ENCODE measurements at places on chromosomes 7 and 10.

DNA sequence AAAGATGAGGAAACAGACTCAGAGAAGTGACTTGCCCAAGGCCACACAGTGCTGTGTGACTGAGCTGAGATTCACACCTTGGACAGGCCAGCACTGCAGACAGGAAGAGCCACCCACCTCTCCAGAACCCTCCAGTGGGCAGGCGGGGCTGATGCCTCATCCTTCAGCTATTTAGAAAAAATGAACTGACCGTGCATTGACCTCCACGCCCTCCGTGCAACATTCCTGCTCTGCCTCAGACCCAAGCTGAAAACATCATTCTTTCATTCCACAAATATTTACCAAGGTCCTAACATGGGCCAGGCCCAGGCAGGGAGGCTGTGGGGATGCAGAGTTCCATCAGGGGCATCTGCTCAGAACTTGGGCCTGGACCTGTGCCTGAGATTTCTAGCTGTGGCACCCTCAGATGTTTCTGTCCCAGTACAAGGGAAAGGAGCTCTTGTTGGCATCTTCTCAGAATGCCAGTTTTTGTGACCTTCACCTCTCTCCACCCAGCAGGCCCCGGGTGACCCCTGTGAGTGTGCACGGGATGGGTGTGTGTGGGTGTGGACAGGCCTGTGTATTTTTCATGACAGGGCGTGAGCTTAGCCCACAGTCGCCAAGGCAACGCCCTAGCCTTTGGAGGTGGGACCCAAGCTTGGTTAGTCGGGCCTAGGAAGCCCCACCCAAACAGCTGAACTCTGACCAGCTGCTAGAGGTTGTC lies 6.5 kb downstream of the VSIR start:
- no peak for DNase-seq

GRCh38 chr7:48286836-48287235 lies 115.6 kb downstream of the ABCA13 start:
- no peak for DNase-seq

- no peak for DNase-seq
Measured at GRCh38 chr7:91085175-91085574, 179.1 kb upstream of the FZD1 start.

DNA sequence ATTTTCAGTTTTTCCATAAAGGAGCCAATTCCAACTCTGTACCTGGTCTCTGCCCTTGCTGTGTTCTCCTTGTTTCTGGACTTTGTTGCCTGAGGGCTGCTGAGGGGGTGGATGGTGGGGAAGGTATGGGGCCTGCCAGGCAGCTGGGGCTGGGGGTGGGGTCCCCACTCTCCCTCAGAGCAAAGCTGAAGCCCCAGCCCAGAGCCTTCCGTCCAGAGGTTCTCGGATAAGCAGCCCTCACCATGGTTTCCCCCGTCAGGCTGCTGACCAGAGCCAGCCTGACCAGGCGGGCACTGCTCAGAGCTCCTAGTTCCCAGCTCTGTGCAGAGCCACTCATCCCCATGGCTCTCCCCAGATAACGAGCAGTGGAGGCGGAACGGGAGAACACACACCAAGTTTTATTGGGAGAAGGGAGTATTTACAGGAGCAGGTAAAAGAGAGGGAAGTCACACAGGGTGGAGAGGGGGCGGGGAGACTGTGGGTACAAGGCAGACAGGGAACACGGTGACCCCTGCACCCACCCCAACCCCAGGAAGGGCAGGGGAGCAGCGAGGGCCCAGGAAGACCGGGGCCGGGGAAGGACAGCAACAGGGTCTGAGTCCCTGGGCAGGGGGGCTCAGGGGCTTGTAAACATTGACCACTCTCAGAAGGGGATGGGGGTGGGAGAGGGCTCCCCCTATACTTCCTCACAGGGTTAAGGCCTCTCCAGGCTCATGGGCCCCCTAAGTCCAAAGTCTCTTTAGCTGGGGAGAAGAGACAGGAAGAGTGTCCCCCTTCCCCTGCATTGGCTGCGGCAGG lies 5.8 kb downstream of the GNB2 start:
- no peak for DNase-seq

DNA sequence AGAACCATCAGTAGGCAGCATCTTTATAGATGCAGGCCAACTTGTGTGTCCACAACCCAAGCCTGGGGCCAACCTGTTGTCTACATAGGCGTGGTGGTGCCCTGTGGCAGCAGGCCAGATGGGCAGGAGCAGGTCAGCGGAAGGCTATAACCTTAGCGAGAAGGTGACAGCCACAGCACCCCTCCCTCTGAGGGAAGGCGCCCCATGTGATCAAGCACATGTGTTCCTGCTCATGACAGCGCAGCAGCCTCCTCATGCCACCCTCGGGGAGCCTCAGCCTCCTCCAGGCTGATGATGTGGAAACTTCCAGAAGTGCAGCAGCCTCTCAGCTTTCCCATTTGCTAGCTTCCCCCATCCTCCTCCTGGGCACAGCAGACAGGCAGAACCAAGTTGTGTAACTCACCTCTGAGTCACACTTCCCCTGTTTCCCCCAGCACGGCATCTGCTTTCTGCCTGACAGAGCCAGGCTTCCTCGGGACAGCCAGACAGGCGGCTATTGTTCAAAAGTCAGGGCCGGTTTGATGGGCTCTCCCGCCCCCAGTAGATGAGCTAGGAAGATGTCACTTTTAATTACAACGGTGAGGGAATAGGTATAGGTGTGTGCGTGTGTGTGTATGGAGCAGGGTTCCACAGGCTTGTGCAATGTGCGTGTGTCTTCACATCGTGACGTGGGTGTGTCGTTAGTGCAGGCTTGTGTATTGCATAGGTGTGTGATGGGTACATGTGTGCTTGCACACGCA lies 312.0 kb upstream of the ZMIZ1 start:
- DNase-seq = peak; percentile 73

DNA sequence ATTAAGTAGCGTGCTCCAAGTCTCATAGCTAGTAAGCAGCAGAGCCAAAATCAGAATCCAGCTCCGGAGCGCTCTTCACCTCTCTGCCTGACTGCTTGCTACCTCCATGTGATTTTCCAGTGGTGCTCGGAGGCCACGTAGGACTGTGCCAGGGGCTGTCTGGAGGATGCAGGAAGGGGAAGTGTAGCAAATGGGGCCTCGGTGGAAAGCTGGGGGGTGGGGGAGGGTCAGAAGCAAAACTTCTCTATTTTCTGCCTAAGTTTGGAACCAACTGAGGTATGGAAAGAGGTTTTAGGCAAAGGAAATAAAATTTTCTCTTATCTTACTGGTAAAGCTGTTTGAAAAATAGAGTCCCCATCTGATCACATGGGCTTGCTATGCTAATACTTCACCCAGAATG lies 108.7 kb downstream of the TBXAS1 start:
- DNase-seq = no peak

All from smooth muscle cell of the brain vasculature (primary cell).